ENCODE measurements at places on chromosomes 2 and 18.

- no peak for DNase-seq
These were observed 663.1 kb downstream of the ERBB4 start for GRCh38 chr2:211875488-211875887.

DNA sequence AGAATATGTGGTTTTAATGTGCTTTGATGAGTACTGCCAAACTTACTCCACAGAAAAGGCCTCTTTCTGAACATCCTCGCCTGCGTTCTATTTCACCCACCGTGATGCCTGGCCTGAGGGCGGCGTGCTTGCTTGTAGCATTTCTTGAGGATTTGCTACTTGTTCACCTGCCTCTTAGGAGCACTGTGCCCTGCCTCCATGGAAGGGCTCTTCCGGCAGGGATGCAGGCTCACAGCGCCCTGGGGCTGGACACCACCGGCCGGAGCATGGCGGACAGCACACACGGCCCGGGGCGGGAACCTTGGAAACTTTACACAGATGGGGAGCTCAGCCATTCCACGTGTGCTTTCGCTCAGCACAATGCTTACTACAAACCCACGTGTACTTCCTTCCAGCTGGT, 37.1 kb downstream of the ANO7 start:
- no peak for DNase-seq

- DNase-seq = no peak
These were observed 99.1 kb upstream of the ITGA6 start for GRCh38 chr2:172328103-172328841.

- peak; percentile 88 for DNase-seq
These were observed 1.3 kb downstream of the BCL2 start for GRCh38 chr18:63317982-63318888.

DNA sequence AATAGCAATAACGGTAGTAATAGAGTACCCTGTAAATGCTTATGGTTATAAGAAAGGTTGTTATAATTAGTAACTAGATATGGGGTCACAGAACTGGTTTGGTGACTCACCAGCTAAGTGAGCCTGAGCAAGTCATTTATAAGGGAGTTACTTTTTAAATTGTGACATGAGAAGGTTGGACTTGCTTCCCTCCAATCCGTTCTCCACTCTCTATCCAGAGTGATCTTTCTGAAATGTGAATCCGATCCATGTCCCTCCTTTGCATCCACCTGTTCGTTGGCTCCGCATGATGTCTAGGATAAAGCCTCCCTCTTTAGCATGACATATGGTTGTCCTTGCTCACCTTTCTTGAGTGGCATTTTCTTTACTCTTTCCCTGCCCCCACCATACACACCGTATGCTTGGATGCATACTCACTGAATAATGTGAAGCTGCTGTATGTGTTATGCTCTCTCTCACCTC, 83.1 kb downstream of the CDC42EP3 start:
- DNase-seq = peak; percentile 42

DNA sequence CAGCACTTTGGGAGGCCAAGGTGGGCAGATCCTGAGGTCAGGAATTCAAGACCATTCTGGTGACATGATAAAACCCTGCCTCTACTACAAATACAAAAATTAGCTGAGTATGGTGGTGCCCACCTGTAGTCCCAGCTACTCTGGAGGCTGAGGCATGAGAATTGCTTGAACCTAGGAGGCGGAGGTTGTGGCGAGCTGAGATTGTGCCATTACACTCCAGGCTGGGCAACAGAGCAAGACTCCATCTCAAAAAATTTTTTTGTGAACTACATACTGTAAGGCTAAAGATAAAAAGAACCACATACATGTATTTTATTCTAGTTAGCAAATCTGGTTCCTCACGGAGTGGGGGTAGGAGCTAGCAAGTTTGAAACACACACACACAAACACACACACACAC, 45.1 kb downstream of the RAB10 start:
- DNase-seq = no peak

DNA sequence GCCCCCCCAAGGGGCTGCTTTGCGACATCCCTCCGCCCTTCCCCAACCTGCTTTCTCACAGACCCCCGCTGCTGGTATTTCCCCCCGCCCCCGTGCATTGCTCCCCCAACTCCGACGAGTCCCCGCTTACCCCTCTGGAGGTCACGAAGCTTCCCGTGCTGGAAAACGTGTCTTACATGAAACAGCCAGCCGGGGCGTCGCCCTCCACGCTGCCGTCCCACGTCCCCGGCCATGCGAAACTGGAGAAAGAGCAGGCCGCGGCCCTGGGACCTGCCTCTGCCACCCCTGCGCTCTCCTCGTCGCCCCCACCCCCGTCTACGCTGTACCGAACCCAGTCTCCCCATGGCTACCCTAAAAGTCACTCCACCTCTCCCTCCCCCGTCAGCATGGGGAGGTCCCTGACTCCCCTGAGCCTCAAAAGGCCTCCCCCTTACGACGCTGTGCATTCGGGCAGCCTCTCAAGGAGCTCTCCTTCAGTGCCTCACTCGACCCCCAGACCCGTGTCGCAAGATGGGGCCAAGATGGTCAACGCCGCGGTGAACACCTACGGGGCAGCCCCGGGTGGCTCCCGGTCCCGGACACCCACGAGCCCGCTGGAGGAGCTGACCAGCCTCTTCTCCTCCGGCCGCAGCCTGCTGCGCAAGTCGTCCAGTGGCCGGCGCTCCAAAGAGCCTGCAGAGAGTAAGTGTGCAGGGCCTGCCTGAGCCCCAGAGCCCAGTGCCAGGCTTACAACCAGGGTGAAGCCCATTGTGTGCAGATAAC, 183.0 kb downstream of the NYAP2 start:
- no peak for DNase-seq

Data from activated CD4-positive, alpha-beta T cell treated with anti-CD3 and anti-CD28 coated beads, Interleukin-2, amount 50 U/mL, for 16 hours (primary cell).